Mesendoderm (in vitro differentiated cells): ENCODE measurements at places on chromosomes 5 and 9.

GRCh38 chr5:22023784-22024183 is 829.4 kb downstream of the CDH12 start:
- no peak for DNase-seq
- H3K27ac ChIP-seq, result no peak overlapping the region
- H3K4me1 ChIP-seq, result no peaks in the 10 kb centered on the region
- H3K27me3 ChIP-seq, result no peaks in the 10 kb centered on the region
- no peaks in the 10 kb centered on the region for H3K36me3 ChIP-seq

- no peak overlapping the region for H3K4me3 ChIP-seq
- H3K36me3 ChIP-seq, result no peaks in the 10 kb centered on the region
- no peaks in the 10 kb centered on the region for H3K27me3 ChIP-seq
- H3K27ac ChIP-seq, result peak overlapping the region; percentile 15
- peaks cover 8% of the 10 kb centered on the region for H3K4me1 ChIP-seq
These were observed 3.0 kb upstream of the SYNPO start for GRCh38 chr5:150637245-150638052.

- H3K27me3 ChIP-seq, result no peaks in the 10 kb centered on the region
- no peaks in the 10 kb centered on the region for H3K4me1 ChIP-seq
- H3K4me3 ChIP-seq, result no peak overlapping the region
- DNase-seq, result no peak
- H3K36me3 ChIP-seq, result no peaks in the 10 kb centered on the region
- H3K27ac ChIP-seq, result no peak overlapping the region
These were observed 106.8 kb upstream of the NREP start for GRCh38 chr5:111863801-111864200.

- DNase-seq, result no peak
- H3K4me3 ChIP-seq, result no peak overlapping the region
- no peak overlapping the region for H3K27ac ChIP-seq
- no peaks in the 10 kb centered on the region for H3K36me3 ChIP-seq
- H3K4me1 ChIP-seq, result no peaks in the 10 kb centered on the region
These were observed 190.3 kb downstream of the WDR70 start for GRCh38 chr5:37569466-37569865.

DNA sequence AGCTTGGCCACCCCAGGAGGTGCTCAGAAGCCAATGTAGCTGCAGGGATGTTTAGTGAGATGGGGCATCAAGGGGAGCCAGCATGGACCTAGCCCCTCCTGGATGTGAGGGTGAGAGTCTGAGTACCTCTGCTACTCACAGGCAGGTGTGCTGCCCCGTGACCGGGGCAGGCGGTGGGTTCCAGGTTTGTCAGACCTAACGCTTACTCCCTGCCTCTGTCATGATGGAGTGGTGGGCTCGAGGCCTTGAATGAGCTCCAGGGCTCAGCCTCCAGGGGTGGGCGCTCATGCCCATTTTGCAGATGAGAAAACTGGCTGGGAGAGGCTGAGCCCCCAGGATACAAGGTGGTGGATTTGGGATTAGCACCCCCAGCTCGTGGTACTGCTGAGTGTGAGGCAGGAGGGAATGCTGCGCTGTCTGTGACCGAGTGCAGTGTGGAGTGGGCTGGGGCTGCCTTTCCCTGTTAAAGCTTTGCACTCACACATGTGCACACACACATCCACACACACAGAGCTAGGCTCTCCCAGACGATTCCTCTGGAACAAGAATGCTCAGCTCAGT is 1.5 kb downstream of the RXRA start:
- H3K36me3 ChIP-seq, result no peaks in the 10 kb centered on the region
- DNase-seq, result no peak
- H3K27me3 ChIP-seq, result no peaks in the 10 kb centered on the region
- H3K27ac ChIP-seq, result no peak overlapping the region
